Stimulated activated CD4-positive, alpha-beta T cell treated with anti-CD3 and anti-CD28 coated beads, Interleukin-4, amount 100 ng/mL, for 48 hours (primary cell): ENCODE measurements at places on chromosomes 2 and 18.

DNA sequence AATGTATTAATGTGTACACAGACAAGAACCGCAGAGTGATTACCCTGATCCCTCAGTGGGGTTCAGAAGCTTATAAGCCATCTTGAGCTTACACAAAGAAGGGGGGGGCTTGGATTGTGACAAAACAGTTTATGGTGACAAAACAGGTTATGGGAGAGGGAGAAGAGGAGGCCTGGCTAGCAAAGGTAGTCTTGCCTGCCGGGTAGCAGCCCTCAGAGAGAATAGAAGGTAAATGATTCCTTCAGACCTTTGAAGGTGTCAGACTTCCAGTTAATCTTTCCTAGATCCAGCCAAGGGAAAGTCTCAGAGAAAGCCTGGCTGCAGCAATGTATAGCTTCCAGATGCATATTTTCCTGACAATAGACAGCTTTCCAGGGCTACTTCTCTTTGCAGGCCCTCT, 44.6 kb upstream of the RAPH1 start:
- DNase-seq: no peak

DNA sequence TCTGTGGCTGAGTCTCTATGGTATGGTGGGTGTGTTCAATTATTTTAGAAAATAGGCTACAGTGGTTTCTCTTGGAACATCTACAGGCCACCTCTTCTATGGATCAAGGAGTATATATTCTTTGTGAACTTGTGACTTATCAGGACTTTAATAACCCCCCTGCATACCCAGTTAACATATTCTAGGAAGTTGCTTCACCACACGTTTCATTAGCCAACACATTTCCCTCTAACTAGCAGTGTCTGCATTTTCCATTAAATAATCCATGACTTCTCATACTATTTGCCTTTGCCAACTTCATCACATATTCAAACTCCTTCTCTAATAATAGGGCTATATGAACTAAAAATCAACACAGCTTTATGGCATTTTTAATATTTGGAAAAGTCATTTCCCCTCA, 187.6 kb upstream of the ARL4C start:
- no peak for DNase-seq

DNA sequence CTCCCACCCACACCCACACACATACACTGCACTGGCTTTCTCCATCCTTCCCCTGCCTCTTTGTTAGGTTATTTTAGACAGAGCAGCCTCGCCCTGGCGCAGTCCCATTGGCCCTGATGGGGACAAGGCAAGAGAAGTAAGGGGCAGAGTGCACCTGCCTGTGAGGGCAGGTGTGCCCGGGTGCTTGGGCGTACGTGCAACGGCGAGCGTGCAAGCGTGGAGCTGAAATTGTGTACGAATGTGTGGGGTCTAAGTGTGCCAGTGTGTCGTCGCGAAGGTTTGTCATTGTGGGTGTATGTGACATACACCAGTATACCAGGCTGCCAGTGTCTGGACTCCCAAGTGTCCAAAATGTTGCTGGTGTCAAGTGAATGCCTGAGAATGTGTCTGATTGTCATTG, 544 bp downstream of the LRATD1 start:
- DNase-seq: no peak

GRCh38 chr2:23925702-23926289, 1.1 kb downstream of the ATAD2B start:
- DNase-seq: peak; percentile 57

DNA sequence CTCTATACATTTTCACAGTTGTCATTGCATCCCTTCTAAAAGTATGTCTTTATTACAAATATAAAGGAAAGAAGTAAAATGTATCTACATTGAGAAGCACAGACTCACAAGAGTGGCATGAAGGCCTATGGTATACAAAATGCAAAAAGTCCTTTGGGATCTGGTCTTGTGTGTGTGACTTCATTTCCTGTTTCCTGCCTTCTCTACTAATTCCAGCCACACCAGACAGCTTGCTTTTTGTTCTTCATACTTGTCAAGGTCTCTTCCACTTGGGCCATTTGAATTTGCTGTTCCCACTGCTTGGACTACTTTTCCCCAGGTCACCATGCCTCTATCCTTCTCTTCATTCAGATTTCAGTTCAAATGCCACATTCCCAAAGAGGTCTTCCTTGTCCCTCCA, 6.7 kb upstream of the PNO1 start:
- no peak for DNase-seq

- no peak for DNase-seq
These were observed 615.0 kb upstream of the DDX18 start for GRCh38 chr2:117199511-117199910.

GRCh38 chr2:196433116-196433515, 206.4 kb upstream of the CCDC150 start:
- DNase-seq: no peak

GRCh38 chr18:49584394-49584793, 22.5 kb downstream of the LIPG start:
- no peak for DNase-seq

DNA sequence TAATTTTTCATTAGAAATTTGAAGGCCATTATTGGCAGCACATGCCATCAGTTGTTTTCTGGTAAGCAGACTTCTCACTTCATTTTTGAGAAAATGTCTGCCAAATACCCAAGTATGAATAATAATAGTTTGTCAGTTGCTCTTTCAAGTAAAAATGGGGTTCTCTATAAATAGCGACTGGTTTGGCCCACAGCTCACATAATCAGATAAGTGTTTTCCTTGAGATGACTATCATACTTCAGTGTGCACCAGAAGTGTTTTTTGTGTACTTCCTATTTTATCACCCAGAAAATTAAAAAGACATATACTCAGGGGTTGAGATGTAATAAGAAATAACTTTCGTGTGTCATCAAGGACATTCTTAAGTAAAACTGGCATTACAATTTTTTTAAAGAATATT, 147.1 kb downstream of the PHLPP1 start:
- DNase-seq: no peak

GRCh38 chr2:143513081-143513480, 383.9 kb downstream of the ARHGAP15 start:
- no peak for DNase-seq

DNA sequence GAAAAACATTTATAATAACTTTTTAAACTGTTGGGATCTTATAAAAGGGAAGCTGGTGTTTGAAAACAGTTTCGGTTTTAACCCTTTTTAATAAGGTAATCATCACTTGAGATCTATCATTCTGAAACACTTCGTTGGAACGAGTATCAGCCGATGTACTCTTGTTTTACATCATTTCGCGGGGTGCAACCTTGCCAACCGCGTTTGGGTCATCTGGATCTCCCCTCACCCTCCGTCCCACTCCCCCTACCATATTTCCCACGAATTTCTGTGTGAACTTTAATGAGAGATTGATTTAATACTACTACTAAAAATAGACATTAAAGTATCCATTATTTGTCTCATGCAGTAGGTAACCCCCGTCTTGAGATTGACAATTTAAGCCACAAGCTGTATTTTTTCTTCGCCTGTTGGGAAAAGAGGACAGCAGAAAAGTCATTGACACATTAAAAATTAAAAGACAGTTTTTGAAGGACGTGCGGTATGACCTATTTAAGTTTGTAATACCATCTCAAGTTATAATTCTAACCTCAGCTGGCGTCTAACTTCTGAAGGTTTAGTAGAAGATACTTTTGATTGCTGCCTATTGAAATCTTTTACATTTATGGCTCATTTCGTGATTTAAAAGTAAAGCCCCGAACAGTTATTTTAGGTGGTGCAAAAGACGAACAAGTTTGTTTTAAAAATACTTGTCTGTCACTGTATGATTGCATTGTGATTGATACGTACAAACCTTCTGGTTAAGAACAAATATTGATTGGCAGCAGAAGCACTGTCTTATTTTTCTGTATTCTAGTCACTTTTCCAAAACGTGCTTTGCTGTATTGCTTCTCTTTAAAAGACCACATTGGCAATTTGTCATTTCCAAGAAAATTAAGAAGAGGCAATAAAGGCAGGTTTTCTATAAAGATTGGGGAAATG, 1.5 kb downstream of the CREB1 start:
- DNase-seq: peak; percentile 31

DNA sequence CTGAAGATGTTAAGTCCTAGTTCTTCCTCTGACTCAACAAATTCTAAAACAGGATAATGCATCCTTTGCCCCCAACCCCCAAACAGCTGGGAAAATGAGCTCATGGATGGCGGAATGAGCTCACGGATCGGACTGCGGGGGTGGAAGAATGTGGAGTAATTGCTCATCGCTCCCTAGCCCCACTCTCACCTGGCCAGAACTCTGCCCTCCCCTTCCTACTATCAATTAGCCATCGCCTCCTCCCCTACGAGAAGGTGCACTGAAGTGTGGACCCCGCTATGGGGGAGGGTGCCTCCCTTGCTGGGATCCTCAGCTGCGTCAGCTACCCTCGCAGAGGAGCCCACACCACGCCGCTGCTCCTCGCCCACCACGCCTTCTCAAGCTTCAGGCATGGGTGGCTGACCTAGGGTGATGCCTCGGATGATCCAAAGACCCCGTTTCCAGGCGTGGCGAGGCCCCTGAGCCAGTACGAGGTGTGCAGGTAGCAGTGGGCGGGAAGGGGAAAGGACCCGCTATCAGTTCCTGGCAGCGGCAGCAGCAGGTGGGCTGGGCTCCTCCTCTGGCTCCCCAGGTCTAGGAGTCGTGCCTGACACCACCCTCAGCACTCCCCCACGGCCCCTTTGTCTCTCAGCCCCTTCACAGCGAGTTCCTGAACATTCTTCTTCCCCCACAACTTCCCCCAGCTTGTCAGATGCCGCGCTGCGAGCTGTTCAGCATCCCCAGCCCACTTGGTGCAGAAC, 82.1 kb upstream of the POMC start:
- DNase-seq: no peak

GRCh38 chr2:236744281-236744705, 174.7 kb downstream of the ACKR3 start:
- DNase-seq: no peak

DNA sequence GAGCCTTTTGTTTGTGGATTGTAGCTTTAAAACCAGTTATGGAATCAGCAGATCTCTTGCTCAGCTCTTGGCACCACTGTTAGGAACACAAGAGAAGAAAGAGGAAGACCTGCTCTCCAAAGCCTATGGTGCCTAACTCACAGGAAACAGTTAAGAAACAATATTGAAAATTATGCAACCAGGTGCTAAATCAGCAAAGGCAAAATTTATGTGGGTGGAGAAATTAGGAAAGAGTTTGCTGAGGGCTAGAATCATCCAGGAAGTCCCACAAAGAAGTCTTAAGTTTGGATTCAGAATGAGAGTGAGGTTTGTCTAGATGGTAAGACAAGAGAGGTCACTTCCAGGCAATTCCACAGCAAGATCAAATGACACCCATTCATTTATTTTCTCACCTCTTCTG, 49.4 kb downstream of the AOX1 start:
- DNase-seq: no peak

- no peak for DNase-seq
These were observed 74.2 kb downstream of the NCAPH start for GRCh38 chr2:96409820-96410164.

GRCh38 chr2:239677453-239678185, 276.8 kb upstream of the HDAC4 start:
- DNase-seq: no peak

DNA sequence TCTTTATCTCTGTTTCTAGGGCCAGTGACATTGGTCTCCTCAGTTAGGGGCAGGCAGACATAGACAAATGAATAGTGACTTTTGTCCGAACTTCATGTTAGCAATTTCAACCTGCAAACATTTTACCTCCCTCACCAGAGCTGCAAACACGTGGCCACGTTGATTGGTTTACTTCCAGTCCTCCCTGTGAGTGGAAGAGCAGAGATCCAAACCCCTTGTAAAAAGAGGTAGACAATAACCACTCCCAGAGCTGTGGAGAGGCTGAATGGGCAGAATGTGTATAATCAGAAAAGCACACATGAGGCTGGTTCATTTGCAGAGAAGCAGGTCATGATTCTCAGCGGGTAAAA, 31.1 kb downstream of the CTIF start:
- DNase-seq: no peak

- DNase-seq: no peak
These were observed 224.5 kb upstream of the SPOPL start for GRCh38 chr2:138277062-138277461.

GRCh38 chr2:188785490-188785889, 188.7 kb upstream of the COL3A1 start:
- no peak for DNase-seq

GRCh38 chr18:11865071-11865470, 13.9 kb downstream of the CHMP1B start:
- no peak for DNase-seq

DNA sequence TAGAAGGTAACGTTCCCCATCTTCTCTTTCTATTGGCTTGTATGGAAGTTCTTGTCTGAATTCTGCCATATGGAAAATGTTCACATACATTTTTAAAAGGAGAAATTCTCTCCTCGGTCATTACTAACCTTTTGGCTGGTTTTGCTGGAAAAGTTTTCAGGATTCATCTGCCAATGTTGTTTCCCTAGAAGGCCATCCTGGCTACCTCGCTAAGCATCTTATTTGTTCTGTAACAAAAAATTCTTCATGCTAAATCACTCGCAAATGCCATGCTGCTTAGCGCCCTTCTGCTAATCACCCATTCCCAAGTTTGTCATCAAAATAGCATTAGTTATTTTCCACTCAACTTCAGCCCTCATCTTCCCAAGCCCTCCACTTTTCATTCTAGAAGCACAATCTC, 262.0 kb downstream of the SLC8A1 start:
- DNase-seq: no peak

DNA sequence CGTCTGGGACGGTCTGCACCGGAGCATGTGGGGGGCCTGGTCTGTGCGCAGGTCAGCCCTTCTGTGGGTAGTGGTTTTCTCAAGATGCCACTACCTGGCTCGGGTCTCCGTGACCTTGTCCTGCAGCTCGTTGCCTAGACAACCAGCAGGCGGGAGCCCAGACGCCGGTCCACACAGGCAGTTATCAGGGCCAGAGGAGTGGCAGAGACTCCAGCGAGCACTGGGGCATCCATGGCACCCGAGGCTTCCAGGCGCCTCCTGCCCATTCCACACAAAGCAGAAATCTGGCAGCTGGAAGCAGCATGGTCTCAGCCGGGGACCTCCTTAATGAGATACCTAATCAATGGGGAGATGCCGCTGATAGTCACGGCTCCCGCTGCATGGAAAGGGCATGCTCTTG, 156.1 kb downstream of the FAM210A start:
- no peak for DNase-seq

DNA sequence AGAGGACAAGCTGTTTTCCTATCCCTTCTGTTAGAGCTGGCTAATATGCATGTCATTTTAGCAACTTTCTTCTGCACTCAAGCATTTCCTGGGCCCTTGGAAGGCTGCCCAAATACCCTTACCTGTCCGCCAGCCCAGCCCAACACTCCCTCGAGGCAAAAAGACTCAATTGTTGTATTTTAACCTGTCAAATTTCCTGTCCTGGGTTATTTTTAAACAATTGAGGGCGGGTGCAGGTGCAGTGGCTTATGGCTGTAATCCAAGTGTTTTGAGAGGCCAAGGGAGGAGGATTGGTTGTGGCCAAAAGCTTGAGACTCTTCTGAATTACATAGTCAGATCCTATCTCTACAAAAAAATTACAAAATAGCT, 125.0 kb upstream of the ARHGAP28 start:
- no peak for DNase-seq

GRCh38 chr2:18724371-18725145, 135.2 kb upstream of the NT5C1B start:
- DNase-seq: no peak
